ENCODE measurements at places on chromosomes 11 and 22.

DNA sequence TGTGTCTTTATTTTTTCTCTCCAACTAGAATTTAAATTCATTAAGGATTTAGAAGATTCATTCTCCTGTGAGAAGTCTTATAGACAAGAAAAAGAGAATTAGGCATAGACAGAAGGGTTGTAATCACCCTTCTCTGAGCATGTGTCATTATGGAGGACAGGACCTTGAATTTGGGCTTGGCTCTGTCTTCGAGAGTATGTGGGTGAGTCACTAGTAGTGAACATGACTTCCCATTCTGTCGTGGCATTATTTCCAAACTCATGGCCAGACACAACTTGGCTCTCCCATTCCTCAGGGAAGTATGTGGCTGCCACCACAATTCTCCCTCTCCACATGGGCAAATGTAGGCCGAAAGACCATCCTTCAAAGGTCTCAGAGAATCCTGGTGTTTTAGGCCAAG lies 14.3 kb upstream of the ANKK1 start:
- DNase-seq: peak; percentile 3

- no peak for DNase-seq
These were observed 287 bp downstream of the RPS13 start for GRCh38 chr11:17077240-17077519.

DNA sequence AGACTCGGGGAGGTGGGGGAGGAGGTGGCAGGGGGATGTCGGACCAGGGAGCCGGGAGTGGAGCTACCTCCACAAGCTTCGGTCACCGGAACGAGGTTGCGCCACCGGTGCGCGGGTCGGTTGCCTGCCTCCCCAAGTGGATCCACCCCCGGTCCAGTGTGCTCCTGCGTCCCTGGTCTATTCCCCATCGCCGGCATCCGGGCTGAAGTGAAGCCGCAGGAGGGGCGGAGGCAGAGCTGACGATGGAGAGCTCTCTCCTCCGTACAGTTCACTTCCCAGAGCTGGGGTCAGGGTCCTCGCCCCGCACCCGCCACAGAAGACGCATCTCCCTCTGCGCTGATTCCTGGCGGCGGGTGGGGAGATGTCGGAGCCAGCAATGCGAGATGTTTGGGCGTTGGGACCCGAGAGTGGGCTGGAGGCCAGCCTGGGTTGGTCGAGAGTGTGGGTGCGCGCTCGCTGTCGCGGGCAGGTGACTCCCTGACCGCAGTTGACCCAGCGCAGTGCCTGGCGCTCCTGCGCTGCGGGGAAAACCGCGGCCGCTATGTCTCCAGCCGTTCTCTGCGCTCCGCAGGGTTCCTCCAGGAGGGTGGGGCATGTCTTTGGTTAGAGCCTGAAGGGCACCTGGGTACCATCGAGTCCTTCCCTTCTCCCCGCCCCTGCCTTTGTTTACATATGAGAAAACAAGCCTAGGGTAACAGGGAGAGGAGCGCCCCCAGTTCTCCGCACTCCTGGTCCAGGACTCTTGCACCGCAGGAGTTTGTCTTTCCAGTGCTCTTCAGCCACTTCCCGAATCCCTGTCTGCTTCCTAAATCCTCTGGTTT lies 1.7 kb downstream of the C11orf96 start:
- DNase-seq: peak; percentile 65

GRCh38 chr11:19577976-19578619 lies 134.5 kb upstream of the NAV2 start:
- no peak for DNase-seq

DNA sequence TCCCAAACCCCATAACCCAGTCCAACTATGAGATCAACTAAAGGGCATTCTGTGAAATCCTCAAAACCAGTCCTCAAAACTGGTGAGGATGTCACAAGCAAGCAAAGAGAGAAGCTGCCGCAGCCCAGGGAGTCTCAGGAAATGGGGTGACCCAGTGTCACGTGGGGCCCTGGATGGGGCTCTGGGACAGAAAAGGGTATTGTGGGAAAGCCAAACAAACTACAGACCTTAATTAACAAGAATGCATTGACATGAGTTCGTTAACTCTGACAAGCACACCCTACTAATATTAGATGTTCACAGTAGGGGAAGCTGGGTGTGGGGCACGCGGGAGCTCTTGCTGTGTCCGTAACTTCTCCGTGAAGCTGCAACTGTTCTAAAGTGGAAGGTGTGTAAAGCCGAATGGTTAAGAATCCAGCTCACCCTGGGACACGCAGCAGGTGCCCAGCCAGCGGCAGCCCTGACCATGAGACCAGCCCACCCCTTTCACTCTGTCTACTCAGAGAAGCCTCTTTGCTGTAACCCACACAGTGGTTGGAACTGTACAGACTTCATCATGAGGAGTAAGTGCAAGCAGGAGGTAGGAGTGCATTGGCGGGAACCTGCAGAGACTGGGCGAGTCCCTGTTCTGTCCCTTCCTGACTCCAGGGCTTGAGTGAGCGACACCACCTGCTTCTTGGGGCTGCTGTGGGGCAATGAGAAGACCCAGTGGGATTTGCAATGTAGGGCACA lies 17.9 kb downstream of the LINC01488 start:
- DNase-seq: no peak

- DNase-seq: no peak
These were observed 56.3 kb upstream of the ADSL start for GRCh38 chr22:40289991-40290459.

All from SJSA1 (cell line).